Stimulated activated CD4-positive, alpha-beta T cell treated with anti-CD3 and anti-CD28 coated beads, Interleukin-1b, Interleukin-23, amount 100 ng/mL, for 24 hours (primary cell): ENCODE measurements at places on chromosomes 2 and 18.

GRCh38 chr18:12410081-12410481, 2.4 kb downstream of the PRELID3A start:
- DNase-seq, result no peak

- no peak for DNase-seq
Observed at GRCh38 chr18:57223144-57223870, 76.4 kb downstream of the BOD1L2 start.

GRCh38 chr2:237738255-237738654, 60.3 kb upstream of the RBM44 start:
- DNase-seq, result no peak

DNA sequence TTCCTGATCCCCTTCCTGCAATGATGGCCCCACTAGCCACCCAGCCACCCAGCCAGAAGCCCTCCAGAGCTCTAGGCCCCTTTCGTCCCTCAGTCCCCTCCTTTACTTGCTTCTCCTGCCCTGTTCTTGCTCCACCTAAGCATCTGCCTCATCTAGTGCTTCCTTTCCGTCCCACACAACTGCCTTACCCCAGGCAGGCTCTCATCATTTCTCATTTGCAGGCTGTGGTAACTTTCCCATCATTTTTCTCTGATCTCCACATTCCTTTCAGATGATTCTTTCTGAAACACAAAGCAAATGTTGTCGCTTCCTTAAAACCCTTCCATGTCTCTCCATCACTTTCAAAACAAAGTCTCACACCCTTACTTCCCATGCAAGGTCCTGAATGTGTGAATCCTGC, 459.8 kb downstream of the METTL4 start:
- no peak for DNase-seq

DNA sequence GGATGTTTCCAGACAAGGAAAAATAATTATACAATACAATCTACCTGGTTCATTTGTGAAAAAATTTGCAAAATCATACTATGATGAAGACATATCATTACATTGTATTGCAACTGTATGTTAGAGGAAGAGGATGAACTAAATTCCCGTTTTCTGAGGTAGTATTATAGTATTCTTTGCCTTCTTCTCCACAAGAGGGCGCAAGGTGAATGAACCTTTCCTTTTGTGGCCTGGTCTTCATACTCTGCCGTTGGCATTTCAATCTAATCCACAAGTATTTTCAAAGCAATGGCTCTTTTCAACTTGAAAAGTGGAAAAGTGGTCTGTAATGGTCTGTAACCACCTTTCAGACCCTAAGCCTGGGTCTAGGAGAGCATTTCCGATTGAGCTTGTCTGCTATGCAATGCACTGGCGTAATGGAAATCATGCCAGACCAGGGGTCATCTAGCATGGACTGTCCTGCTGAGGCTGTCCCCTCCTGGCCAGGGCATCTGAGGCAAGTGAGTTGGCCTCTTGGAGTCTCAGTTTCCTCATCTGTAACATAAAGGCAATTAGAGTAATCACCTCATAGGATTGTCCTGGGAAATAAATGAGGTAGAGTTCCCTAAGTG, 30.8 kb upstream of the ZNF396 start:
- peak; percentile 21 for DNase-seq

GRCh38 chr2:71671203-71671854, 218.0 kb downstream of the DYSF start:
- DNase-seq, result no peak

- DNase-seq, result no peak
Observed at GRCh38 chr2:946073-946948, 4.3 kb upstream of the SNTG2 start.

DNA sequence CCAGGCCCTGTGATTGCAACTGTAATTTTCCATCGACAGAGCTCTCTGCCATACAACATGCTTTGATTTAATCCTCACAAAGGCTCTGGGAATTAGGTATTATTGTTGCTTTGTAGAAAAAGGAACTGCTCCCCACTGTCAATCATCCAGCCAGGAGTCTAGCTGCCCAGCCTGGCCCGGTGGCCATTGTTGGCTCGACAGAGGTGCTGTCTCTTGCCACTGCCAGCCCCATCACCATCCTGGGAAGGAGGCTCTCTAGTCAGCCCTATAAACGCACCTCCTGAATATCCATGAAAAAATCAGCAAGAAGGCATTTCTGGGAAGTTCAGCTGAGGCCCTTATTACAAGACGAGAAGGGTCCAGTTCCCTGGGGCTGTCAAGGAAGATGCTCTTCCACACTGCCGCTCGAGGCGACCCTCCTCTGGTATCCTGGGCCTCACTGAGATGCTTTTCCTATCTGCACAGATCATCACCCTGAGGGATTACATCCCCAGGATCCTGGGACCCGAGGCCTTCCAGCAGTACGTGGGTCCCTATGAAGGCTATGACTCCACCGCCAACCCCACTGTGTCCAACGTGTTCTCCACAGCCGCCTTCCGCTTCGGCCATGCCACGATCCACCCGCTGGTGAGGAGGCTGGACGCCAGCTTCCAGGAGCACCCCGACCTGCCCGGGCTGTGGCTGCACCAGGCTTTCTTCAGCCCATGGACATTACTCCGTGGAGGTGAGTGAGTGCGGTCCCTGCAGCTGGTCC, 71.0 kb downstream of the TPO start:
- DNase-seq, result no peak

- no peak for DNase-seq
Observed at GRCh38 chr18:44232500-44232899, 448.2 kb upstream of the SETBP1 start.

- no peak for DNase-seq
Observed at GRCh38 chr2:163341426-163341825, 394.4 kb downstream of the FIGN start.

GRCh38 chr2:171522788-171523087, 464 bp downstream of the CYBRD1 start:
- no peak for DNase-seq

- no peak for DNase-seq
Observed at GRCh38 chr18:3693410-3693809, 243.4 kb downstream of the TGIF1 start.

DNA sequence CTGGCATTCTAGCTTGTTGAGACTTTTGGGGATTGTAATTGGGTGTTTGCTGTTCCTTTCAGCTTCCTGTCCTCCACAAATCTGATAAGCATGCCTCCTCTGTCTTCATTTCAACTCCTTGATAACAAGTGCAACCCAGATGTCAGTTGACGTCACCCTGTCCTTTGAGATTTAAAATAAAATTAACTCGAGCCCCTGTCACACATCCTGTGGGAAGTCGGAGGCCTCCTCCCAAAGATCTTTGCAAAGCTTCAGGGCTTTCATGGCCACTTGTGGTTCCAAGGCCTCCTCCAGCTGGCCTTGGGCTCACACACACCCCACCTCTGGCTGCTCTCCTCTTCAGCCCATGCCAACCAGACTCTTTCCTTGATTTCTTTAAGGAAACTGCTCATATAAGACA, 69.9 kb upstream of the ITGA6 start:
- no peak for DNase-seq

GRCh38 chr2:232521959-232522622, 1.9 kb downstream of the PRSS56 start:
- peak; percentile 57 for DNase-seq

DNA sequence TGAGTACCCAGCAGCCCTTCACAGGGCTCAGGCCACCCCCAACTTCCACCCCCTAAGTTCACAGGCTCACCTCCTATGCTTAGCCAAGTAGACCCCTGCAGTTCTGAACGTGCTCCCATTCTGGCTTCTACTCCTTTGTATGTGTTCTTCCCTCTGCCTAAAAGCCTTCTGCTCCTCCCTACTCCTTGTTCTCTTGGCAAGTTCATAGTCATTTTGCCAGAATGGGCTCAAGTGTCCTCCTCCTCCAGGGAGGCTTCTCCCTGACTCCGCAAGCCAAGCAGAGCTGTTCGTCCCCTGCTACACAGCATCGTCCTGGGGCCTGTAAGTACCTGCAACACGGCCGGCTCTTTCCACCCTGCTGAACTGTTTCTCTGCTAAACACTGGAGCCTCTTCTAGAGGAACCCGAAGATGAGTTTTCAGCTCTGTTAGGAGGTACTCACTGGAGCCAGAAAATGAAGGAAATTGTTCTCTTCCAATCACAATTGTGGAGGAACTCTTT, 14.6 kb upstream of the CETN1 start:
- DNase-seq, result no peak
